Astrocyte (in vitro differentiated cells and primary cell): ENCODE measurements at places on chromosomes 16 and 17.
A peak's percentile ranks its signal among the peaks of the same experiment; 100 is the strongest.

GRCh38 chr16:84875846-84876245, 56.1 kb downstream of the CRISPLD2 start:
- DNase-seq: no peak

GRCh38 chr17:75067856-75068255, 19.9 kb upstream of the SLC16A5 start:
- DNase-seq: no peak

DNA sequence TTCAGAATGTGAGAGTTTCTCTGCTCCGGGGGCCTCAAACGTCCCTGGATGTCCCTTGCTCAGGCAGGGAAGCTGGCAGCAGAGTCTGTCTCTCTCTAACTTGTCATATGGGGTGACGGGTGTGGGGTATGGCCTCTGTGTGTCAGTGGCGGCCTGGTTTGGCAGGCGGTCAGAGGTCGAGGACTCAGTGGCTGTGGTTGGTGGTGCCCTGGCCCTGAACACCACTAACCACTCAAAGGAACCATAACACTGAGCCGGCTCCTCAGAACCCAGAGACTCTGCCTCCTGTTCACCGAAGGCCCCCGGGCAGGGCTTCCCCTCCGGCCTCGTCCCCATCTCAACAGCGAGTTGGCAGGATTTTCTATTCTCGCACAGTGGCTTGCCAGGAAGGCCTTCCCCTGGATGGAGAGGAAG, 677 bp downstream of the P2RX1 start:
- DNase-seq: no peak

GRCh38 chr17:49969795-49970389, 902 bp downstream of the DLX4 start:
- no peak for DNase-seq

GRCh38 chr17:4807605-4808377, 839 bp downstream of the PLD2 start:
- DNase-seq: no peak

GRCh38 chr16:19868421-19868820, 16.2 kb downstream of the GPRC5B start:
- DNase-seq: no peak

GRCh38 chr16:11801481-11802021, 4.5 kb upstream of the ZC3H7A start:
- DNase-seq: peak; percentile 38

DNA sequence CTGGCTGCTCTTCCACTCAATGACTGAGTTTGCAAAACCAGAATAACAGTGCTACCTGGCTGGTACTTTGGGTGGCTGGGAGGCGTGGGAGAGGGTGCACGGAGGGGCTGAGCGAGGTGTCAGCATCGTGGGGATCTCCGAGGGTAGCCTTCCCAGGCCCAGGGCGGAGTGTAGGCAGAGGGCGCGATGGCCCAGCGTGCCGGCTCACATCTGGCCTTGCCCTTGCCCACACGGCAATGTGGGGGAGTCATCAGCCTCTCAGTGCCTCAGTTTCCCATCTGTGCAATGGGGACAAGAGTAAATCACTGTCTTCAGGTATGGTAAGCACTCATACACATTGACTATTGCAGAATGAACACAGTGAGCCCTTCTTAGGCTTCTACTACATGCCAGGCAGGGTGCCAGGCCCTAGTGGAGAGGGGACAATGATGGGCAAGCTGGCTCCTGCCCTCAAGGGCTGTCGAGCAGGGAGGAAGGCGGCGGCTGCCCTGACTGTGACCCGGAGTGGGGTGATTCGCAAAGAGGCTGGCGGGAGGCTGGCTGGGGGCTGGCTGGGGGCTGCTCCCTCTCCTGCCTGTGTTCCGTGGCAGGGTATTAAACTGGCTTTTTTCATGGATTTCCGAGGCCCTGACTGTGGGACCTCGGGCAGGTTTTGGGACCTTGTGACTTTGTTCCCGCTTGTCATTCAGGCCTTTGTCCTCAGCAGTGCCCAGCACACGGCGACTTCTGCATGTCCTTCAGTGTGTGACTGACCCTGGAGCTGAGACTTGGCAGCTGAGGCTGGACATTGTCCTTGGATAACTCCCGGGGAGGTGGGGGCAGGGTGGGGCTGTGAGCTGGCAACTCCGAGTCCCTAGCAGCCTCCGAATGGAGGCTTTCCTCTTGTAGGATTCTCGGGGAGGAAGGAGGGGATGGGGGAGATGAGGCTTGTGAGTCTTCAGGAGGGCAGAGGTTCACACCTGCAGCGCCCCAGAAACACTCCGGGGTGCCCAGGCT, 243.1 kb downstream of the SEC14L1 start:
- DNase-seq: no peak

DNA sequence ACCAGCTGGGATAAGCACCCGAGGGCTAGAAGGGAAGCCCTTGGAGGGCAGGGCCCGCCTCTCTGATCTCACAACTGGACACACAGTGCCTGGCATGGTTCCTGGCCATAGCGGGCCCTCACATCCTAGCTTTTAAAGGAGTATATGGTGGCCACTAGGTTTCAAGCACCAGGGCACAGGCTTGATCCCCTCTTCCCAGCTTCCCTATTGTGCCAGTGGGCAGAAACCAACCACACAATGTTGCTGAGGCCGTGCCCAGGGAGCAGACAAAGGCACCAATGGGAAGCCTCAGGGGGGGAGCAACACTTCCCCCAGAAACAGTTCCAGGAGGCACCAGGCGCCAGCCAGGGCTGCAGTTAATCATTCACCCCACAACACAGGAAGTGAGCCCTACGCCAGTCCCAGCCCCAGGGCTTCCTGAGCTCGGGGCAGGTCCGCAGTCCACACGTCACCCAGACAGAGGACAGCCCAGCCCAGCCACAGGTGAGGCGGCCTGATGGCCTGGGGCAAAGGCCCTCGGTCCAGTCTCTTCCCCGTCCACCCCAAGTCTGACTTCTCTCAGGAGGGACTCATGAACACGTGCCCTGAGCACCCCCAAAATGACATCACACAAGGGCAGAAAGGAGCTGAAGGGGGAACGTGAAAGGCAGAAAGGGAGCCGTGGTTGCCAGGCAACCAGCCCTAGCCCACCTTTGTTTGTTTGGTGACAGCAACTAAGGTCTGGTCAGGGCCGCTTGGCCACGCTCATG, 12.8 kb downstream of the SMIM5 start:
- DNase-seq: no peak

GRCh38 chr17:28925912-28926365, 23.1 kb upstream of the DHRS13 start:
- peak; percentile 92 for DNase-seq

DNA sequence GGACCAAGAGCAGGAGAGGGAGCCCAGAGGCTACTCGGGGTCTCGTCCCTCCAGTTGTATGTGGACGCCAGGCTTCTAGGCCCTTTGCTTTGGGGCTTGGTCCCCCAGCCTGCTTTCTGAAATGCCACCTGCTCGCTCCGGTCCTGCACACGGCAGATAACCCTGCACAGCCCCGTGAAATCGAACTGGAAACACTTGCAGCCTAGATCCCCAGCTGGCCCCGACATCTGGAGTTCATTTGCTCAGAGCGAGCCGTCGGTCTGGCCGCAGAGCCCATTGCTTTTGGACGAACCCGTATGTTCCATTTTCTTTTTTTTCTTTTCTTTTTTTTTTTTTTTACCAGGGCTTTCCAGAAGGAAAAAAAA, 22.9 kb downstream of the C1QTNF1 start:
- no peak for DNase-seq

GRCh38 chr17:39925282-39926134, 1.9 kb downstream of the ORMDL3 start:
- DNase-seq: no peak

GRCh38 chr16:87754535-87754934, 11.3 kb downstream of the KLHDC4 start:
- DNase-seq: no peak

DNA sequence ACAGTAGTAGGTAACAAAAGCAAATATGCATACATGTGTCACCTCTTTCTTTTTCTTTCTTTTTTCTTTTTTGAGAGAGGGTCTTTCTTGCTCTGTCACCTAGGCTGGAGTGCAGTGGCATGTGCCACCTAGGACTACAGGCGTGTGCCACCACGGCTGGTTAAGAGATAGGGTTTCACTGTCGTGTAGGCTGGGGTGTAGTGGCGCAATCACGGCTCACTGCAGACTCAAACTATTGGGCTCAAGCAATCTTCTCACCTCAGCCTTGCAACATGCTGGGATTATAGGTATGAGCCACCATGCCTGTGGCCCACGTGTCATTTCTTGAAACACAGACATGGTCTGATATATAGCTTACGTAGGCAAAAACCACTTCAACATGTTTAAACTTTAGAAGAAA, 397.7 kb upstream of the PMFBP1 start:
- no peak for DNase-seq
